ENCODE measurements at places on chromosomes 16 and 17. TPM values are rescaled to one million over a fixed set of nuclear protein-coding genes. Genes with fewer than 3 reads are reported as not detected.

Gene CCR7
- total RNA-seq = not detected

Gene CDRT15L2
- total RNA-seq = not detected

Gene SCGB1C2
- total RNA-seq = not detected

Gene KRT25
- not detected for total RNA-seq

Gene MMP15
- total RNA-seq = 69.9 TPM

Gene KRT31
- total RNA-seq = not detected

Gene CCL23
- not detected for total RNA-seq

Gene RAP1GAP2
- total RNA-seq = 86.0 TPM

Data from glutamatergic neuron (in vitro differentiated cells).